SIG-M5 (cell line): ENCODE measurements at places on chromosomes 11 and 22.

DNA sequence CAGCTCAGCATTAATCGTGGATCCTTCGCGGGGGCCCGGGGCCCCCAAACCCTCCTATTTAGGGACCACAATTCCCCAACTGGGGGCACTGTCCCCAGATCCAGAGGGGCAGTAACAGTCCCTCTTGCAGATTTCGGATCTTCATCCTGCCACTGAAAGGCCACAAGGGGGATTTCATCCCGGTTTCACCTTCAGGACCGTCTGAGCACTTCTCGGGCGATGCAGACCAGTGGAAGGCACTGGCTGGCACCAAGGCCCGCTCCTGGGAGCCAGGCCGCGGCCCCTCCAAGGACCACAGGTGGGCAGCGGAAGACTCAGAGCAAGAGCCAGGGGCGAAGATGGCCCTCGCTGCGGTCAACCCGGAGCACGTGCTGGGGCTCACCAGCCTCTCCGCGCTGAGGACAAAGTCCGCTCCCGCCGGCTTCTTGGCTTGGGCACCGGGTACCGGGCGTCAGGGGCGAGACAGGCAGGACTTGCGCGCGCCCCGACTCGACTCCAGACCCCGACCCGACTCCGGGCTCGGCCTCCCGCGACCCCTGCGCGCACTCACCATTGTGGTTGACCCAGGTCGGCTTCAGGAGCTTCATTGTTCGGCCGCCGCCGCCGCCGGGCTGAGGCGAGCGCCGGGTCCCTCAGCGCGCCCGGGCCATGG is 517 bp downstream of the HIRA start:
- DNase-seq, result no peak

- DNase-seq, result no peak
These were observed 118.1 kb downstream of the ETS1 start for GRCh38 chr11:128469220-128469619.

DNA sequence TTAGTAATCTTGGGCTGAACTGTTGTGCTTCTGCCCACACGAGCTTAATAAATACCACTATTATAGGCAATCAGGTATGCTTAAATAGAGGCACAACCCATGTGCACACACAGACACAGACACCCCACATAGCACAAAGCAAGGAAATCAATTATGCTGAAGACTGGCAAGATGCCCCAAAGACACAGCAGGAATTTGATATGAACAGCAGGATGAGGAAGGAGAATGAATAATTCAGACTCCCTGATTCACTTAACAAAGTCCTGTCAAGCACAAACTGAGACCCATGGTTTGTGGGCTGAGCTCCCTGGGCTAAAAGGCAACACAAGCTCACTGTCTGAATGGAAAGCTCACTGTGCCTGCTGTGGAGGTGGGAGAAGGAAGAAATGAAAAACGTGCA is 42.5 kb downstream of the RBFOX2 start:
- no peak for DNase-seq

- DNase-seq, result no peak
These were observed 945.7 kb downstream of the DLG2 start for GRCh38 chr11:84681456-84681855.

- DNase-seq, result no peak
These were observed 1.6 kb downstream of the SPTBN2 start for GRCh38 chr11:66727282-66728037.

GRCh38 chr11:11662578-11662977 is 40.8 kb upstream of the GALNT18 start:
- DNase-seq, result no peak

DNA sequence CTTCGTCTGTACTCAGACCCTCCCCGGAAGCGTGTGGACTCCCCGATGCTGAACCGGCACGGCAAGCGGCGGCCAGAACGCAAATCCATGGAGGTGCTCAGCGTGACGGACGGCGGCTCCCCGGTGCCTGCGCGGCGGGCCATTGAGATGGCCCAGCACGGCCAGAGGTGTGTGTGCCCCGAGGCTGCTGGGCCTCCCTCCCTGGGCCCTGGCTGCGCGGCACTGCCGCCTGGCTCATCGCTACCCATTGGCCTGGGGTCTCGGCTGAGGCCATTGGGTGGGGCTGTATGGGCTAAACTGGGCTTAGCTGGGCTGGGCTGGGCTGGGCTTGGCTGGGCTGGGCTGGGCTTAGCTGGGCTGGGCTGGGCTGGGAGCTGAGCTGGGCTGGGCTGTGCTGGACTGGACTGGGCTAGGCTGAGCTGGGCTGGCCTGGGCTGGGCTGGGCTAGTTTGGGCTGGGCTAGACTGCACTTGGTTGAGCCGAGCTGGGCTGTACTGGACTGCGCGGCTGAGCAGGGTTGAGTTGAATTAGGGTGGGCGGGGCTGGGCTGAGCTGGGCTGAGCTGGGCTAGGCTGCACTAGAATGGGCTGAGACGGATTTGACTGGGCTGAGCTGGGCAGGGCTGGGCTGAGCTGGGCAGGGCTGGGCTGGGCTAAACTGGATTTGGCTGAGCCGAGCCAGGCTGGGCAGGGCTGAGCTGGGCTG is 40.7 kb downstream of the MOB2 start:
- no peak for DNase-seq

DNA sequence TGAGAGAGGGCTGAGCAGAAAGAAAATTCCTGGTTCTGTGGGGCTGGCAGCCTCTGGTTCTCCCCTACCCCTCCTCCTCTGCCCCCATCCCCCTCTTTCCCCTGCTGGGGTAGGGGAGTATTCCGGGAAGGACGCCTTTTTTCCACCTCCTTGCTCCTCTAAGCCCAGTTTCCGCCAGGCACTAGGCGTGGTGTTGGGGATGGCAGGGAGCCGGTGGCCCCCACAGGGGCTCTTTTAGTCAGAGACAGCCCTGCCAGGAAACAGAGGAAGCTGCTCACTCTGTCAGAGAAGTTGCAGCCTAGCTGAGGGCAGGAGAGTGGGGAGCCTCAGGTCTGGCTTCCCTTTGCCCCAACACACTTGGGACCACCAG is 15.6 kb upstream of the ARHGEF17 start:
- DNase-seq, result no peak

GRCh38 chr11:86274999-86275398 is 27.0 kb upstream of the HIKESHI start:
- DNase-seq, result no peak

DNA sequence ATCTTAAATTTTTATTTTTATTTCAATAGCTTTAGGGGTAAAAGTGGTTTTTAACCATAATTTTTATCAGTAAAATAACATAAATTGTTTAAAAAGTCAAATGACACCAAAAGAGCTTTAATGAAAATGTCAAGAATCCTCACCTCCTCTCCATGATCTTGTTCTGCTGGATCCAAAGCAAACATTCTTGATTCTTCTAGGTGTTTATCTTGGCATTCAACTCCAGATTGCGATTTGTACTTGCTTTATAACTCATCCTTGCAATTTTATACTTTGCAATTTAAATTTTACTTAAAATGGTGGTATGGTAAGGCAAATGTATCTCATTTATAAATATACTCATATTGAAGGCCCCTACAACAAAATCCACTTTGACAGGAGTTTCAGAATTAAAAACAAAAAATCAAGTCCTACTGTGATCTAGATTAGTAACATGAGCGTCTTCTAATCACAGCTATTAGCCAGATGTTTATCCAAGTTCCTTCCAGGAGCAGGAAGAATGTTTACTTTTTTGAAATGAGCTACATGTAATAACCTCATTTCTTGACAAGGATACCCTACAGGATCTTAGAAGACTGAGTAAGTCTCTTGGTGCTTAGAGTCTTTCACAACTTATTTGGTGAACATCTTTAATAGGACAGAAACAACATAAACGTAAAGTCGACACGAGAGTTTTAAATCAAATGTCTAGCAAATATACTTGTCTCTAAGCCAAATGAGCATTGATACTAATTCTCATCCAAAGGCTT is 72.4 kb upstream of the CARD18 start:
- DNase-seq, result no peak

GRCh38 chr11:123584737-123585136 is 69.7 kb downstream of the SCN3B start:
- no peak for DNase-seq

GRCh38 chr11:70424765-70425344 is 26.5 kb downstream of the CTTN start:
- DNase-seq, result no peak

GRCh38 chr11:35214226-35214770 is 75.3 kb downstream of the CD44 start:
- no peak for DNase-seq
